Activated T-cell treated with anti-CD3 and anti-CD28 coated beads, Interleukin-2, amount 50 U/mL, for 24 hours (primary cell): ENCODE measurements at places on chromosomes 12 and 14.

DNA sequence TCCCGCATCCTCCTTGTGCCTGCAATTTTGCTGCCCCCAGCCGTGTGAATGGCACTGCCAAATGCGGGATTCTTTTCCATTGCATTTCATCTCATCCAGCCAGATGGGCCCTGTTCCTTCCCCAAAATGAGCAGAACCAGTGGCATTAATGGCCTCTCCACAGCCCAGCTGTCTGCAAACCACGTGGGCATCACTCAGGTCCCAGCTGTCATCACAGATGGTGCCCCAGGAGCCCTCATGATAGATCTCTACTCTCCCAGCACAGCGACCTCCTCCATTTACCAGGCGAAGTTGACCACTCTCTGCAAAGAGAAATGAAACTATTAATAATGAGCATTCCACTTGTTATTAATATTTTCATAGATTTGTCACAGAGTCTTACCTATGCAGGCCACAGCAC, 17.1 kb downstream of the CD163 start:
- no peak for DNase-seq

DNA sequence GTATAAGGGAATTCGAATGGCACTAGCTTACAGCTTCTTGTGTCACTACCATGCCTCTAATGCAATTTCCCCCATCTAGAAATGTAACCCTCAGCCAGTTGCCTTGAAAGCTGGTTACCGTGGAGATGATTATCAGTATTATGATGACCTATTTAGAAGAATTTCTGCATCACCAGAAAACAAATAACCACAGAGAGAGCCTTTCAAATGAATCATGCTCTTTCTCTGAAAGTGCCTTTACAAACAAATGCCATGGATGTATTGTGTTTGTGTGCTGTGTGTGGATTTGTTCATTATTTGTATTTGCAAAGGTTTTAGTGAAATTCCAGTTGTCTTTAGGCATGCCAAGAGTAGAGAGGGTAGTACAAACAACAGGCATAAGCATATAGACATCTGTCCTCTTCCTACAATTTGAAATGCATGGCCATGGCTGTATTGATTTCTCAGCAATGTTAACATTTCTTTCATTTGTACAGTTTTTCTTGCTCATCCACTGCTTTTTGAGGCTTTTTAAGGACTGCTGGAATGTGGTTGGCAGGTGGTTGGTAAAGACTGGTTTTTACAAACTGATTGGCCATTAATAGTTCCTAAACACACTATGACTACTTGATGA, 266.5 kb downstream of the PAWR start:
- DNase-seq: no peak

DNA sequence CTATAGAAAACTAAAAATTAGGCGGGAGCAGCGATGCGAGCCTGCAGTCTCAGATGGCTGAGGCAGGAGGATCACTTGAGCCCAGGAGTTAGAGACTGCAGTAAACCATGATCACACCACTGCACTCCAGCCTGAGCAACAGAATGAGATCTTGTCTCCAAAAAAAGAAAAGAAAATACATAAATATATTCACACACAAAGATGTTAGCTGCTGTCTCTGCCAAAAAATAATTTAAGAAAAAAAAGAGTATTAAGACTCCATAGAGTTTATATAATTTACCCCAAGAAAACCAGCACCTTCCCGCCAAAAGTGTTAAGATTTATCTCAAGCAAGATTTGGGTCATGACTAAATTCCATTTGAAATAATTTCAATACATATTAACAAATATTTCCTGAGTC, 102.6 kb downstream of the MED13L start:
- no peak for DNase-seq

GRCh38 chr14:77276295-77276935, 5.4 kb upstream of the NGB start:
- DNase-seq: no peak

DNA sequence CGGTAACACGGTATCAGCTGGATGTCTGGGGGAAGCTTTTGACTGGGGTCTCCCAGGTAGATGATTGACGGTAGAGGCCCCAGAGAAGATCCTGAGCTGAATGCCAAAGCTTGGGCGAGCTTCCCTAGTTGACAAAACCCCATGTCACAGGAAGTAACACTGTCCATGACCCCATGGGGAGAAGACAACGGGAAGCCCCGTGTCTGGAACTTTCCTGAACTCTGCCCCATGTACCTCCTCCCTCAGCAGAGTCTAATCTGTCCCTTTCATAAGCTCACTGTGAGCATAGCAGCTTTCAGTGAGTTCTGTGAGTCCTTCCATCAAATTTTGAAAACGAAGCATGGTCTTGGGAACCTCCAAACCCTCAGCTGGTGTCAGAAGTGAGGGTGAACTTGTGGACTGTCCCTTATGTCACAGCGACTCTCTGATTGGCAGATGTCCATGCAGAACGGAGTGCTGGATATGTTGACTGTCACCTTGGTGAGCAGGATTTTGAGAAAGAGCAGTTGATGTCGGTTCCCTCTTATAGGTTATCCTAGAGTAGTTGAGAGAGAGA, 29.7 kb upstream of the BEGAIN start:
- peak; percentile 17 for DNase-seq

- no peak for DNase-seq
Observed at GRCh38 chr12:113794774-113795173, 171.4 kb downstream of the RBM19 start.

- no peak for DNase-seq
Observed at GRCh38 chr12:124586756-124587155, 19.3 kb upstream of the NCOR2 start.

DNA sequence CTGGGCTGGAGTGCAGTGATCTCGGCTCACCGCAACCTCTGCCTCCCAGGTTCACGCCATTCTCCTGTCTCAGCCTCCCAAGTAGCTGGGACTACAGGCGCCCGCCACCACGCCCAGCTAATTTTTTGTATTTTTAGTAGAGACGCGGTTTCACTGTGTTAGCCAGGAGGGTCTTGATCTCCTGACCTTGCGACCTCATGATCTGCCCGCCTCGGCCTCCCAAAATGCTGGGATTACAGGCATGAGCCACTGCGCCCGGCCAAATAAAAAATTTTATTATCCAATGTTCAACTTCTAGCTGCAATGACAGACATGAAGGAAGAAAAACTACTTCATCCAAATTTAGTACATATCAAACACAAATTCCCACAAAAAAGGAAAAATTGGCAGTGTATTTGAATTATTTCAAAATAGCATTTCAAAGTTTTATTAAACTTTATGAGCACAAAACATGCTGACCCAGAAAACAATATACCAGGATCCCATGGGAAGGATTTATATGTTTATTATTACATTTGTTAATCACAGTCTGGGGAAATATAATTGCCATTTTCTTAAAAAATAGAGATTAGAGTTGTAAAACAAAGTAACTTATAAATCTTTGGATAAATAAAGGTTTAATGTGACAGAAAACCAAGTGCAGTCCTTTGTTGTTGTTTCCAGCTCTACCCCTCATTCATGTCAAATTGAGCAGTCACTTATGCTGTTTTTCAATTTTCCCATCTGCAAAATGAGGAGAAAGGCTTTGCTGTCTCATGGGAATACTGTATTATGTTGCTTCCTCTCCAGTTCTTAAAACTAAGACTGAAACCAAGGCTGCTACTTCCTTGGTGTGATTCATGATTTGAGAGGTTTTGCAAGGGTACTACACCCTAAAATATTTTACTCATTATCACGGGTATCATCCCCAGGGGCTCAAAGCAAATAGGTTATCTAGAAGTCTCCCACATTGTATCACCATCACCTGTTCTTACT, 155.2 kb upstream of the AVPR1A start:
- no peak for DNase-seq

GRCh38 chr12:20410734-20411133, 42.4 kb downstream of the PDE3A start:
- no peak for DNase-seq

DNA sequence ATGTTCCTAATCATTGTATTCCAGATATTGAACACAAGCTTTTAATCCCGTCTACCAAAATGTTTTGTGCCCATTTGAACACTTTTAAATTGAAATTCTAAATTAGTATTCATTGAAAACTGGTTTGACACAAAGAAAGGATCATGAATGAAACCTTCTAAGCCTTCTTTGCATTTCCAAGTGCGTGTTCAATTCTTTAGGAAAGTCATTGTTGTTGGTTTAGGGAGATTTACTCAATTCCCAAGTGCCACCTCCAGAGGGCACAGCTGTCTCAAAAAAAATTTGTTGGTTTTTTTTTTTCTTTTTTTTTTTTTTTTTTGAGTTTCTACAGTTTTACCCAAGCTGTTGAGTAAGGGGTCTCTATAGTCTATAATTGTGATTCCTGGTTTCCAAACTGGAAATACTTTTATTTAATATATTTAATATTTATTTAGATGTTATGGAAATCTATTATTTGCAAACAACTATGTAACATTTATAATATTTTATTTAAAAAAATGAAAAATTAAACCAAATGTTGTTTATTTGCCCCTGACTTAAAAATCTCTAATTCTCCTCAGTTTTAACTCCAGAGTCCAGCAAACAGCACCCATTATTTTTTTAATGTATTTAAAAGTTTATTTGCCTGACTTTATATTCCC, 79.9 kb downstream of the NEDD1 start:
- no peak for DNase-seq

GRCh38 chr12:100395811-100396210, 38.9 kb downstream of the SLC17A8 start:
- no peak for DNase-seq

DNA sequence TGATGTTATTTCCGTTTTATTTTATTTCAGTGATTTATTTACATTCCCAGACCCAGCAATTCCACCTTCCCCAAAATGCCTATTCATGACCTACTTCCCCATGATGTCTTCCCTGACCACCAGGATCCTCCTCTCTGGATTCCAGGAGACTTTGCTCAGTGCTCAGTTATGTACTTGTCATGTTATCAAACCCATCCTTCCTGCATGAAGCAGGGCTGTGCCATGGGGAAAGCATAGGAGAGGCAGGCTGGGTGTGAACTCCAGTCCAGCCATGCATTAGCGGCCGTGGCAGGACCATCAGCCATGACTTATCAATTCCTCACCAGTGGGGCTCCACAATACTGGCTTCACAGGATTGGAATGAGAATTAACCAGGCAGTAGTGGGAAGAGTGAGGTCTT, 57.8 kb downstream of the B4GALNT3 start:
- no peak for DNase-seq

GRCh38 chr12:65891987-65892481, 67.8 kb downstream of the HMGA2 start:
- DNase-seq: no peak

DNA sequence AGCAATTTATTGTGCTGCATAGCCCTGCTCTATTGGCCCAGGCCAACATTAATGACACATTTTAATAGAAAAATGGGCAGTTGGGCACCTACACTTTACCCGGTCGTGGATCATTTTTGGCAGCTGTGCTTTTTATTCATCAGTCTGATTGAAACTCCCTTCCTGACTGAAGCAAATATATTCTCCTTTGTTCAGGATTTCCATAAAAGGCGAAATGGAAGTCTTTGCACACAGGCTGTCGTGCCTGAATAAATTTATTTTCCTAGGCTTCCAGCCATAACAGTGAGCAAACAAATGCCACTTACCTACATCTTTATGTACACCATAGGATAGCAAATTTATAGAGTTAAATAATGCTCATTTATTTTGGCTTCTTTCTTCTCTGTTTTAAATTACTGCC, 480.7 kb upstream of the DCN start:
- DNase-seq: no peak

DNA sequence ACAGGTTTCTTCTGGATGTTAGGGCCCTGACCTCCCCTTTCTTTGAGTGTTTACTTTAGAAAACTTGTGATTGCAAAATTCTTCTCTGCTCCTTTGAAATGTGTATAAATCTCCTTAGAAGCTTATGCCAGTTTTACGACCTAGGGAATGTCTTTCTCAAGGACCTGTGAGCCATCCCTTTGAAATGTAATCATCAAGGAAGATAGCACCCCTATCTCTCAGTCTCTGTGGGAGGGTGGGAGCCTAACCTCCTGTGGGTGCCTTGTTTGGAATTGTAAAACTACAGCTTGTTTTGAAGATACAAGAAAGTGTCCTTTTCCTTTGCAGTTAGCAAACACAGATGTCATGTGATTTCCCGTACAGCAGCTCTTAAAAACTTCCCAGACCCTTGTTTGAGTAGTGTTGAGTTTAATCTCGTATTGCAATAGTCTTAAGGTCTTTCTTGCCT, 3.3 kb downstream of the OR10AD1 start:
- no peak for DNase-seq

- DNase-seq: no peak
Observed at GRCh38 chr12:18345021-18345735, 83.9 kb downstream of the PIK3C2G start.

DNA sequence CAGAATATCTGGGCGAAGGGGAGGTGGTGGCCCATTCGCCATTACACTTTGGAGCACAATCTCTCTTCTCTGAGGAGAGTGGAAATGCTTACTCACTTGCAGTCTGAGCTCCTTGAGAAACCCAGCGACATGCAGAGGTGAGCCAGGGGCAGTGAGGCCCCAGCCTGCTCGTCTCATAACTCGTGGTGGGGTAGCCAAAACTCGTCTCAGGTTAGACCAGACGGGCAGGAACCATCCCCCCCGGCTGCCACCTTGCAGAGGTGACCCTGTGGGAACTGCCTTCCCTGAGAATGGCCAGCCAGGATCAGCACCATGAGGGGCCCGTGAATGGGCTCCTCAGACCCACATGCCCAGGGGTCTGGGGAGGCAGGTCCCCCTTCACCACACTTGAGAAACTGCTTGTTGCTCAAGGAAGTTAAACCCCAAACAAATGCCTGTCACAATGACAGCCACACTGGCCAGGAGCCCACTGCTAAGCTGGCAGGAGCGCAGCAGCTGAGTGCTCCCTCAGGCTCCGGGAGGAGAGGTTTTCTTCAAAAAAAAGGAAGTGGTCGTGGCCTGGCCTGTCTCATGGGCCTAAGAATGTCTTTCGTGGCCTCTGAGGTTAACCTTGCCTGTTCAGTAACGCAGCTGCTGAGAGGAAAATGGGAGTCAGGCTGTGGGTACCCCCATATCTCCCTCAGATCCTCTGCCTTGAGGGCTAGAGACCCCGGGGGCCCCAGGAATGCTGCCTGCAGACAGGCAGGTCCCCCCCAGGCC, 9.2 kb upstream of the ALDH2 start:
- no peak for DNase-seq

GRCh38 chr12:75489613-75490210, 9.2 kb downstream of the GLIPR1 start:
- DNase-seq: no peak

DNA sequence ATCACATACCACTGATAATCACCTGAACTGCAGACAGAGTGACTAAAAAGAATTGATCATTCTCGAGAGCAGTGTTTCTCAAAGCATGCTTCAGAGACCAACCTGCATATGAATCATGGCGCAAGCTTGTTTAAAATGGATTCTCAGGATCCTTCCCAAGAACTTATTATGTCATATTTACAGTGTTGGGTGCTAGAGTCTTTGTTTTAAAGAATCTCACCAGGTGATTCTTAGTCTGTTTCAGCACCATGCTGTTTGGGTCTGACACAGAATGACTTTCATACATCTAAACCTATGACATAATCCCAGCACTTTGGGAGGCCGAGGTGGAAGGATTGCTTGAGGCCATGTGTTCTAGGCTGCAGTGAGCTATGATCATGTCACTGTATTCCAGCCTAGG, 31.3 kb upstream of the SSPN start:
- DNase-seq: no peak

DNA sequence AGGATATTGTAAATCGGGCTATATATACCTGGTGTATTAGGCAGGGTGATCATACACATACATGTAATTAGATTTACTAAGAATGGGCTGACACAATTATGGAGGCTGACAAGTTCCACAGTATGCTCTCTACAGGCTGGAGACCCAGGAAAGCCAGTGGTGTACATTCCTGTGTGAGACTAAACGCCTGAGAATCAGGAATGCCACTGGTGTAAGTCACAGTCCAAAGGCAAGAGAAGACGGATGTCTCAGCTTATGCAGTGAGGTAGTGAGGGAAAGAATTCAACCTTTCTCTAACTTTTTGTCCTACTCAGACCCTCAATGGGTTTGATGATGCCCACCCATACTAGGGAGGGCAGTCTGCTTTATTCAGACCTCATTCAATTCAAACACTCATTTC, 57.1 kb downstream of the METTL25 start:
- DNase-seq: no peak
